ENCODE measurements at places on chromosomes 7 and 10.

- DNase-seq, result peak; percentile 60
Observed at GRCh38 chr10:6918305-6918704, 338.2 kb upstream of the PRKCQ start.

- DNase-seq, result peak; percentile 68
Observed at GRCh38 chr7:150716368-150716767, at the start of gene GIMAP1. GIMAP1 (plus strand) TSS chr7:150716613; CDS start chr7:150719048, 2,435 bp downstream.

GRCh38 chr7:22935269-22935668 is 78.7 kb downstream of the HYCC1 start:
- DNase-seq, result no peak

GRCh38 chr10:1156921-1157614 is 100.9 kb downstream of the WDR37 start:
- DNase-seq, result no peak

- no peak for DNase-seq
Observed at GRCh38 chr10:132001238-132001972, 19.7 kb upstream of the BNIP3 start.

DNA sequence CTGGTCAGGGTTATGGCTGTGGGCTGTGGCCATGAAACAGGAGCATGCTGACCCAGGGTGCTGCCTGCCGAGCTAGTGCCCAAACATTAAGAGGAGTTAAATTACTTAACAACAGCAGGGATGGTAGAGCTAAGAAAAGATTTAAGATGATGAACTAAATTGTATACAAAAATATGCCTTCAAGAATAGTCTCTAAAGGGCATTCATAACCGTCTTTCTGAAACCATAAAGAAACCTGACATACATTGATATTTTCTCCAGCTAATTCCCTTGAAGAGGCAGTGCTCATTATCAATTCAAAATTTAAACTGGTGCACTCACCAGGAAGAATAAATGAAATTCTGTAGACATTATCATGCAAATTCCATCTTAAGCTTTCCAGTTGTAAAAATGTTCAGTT is 265.8 kb upstream of the TAC1 start:
- DNase-seq, result no peak
